ENCODE measurements at places on chromosomes 12 and 14. TPM values are rescaled to one million over a fixed set of nuclear protein-coding genes. Genes with fewer than 3 reads are reported as not detected.
A peak's percentile ranks its signal among the peaks of the same experiment; 100 is the strongest.

DNA sequence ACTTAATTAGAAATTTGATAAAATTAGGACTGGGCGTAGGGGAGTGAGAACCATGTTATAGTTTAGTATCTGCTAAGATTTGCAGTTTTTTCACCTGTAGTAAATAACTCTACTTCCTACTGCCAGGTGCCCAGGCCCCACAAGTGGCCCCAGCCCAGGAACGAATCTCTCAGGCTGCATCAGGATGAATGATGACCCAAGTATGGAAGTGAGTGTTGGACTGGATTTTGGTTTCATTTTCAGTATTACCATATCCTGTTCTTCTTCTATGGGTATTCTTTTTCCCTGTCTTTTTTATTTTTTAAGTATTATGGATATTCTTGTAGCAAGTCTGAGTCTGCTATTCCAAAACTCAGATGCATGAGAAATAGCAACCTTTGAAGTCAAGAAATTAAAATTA is 120.3 kb upstream of the BCAT1 start:
- H3K4me3 ChIP-seq = no peak overlapping the region
- no peak overlapping the region for H3K27ac ChIP-seq
- peaks cover 28% of the 10 kb centered on the region for H3K4me1 ChIP-seq
- H3K36me3 ChIP-seq = peaks cover 59% of the 10 kb centered on the region
- no peak for DNase-seq

- H3K36me3 ChIP-seq = no peaks in the 10 kb centered on the region
- no peak for DNase-seq
- H3K27ac ChIP-seq = no peak overlapping the region
- H3K27me3 ChIP-seq = no peaks in the 10 kb centered on the region
- no peaks in the 10 kb centered on the region for H3K4me1 ChIP-seq
Observed at GRCh38 chr14:24377126-24377525, 9.1 kb downstream of the NFATC4 start.

DNA sequence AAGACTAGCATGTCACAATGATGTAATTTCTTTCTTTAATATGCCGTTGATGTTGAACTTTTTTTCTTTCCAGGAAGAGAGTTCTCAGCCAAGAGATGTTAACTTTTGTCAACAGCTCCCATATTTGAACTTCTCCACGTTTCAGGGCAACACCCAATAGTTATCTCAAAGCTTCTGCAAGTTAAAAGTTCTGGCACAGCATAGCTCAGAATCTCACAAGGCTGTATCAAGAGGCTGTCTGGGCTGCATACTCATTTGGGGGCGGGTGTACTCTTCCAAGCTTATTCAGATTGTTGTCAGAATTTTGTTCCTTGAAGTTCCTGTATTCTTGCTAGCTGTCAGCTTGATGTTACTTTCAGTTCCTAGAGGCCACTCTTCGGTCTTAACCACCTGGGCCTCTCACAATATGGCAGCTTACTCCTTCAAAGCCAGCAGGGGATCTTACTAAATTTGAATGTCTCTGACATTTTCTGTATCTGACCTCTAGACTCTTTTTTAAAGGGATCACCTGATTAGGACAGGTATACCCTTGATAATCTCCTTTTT is 38.9 kb downstream of the KCNC2 start:
- no peak overlapping the region for H3K27ac ChIP-seq
- no peak for DNase-seq
- H3K4me1 ChIP-seq = no peaks in the 10 kb centered on the region
- no peak overlapping the region for H3K4me3 ChIP-seq
- no peaks in the 10 kb centered on the region for H3K36me3 ChIP-seq

DNA sequence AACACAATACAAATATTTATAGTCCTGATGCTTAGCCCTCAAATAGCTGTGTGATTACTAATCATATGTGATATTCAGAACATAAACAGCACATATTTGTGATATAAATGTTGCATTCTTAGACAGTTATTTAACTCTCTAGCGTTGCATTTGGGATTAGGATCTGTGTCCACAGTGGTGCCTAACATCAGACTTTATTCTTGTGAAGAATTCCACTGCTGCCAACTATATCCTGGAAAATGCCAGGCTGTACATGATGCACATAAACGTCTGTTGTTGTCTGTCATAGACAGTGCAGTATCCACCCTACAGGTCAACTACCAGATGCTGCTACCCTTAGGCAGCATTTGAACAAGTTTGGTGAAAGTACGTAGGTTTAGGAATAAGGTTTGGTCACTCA is 39.0 kb downstream of the SLC38A4 start:
- H3K4me1 ChIP-seq = peaks cover 14% of the 10 kb centered on the region
- no peak for DNase-seq
- H3K27me3 ChIP-seq = no peaks in the 10 kb centered on the region
- no peak overlapping the region for H3K27ac ChIP-seq
- no peak overlapping the region for H3K4me3 ChIP-seq

DNA sequence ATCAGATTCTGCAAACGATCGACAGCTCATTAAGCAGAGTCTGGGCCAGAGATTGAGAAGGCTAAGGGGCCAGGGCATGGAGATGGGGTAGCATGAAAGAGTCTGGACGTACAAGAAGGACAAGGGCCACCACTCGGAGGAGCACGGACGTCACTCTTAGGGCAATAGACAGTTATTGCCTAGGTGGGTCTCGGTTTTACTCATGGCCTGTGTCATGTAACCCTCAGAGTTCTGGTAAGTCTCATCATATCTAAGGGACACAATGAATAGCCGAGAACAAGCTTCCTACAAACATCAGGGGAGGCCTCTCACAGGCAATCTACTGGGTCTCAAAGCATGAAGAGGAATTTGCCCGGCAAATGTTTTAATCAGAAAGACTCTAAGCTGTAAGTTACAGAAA is 30.4 kb upstream of the ITPK1 start:
- no peak for DNase-seq
- H3K4me3 ChIP-seq = no peak overlapping the region
- H3K36me3 ChIP-seq = no peaks in the 10 kb centered on the region
- H3K27ac ChIP-seq = no peak overlapping the region

DNA sequence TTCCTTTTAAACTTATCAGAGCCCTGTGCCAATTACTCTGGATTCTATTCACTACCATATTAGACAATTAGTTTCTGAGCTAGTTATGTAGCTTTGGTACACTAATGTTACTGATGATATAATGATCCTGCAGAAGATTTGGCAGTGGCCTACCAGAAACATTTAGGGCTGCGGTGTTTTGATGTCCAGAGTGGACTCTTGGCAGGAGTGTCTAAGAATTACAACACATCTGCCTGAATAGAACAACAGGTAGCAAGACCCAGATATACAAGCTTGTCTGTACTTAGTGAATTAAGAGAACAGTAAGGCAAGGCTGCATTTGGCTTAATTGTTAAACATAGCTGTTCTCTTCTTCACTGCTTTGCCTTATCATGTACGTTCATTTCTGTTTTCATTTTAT is 691.6 kb upstream of the FBXO33 start:
- H3K4me3 ChIP-seq = no peak overlapping the region
- no peak overlapping the region for H3K27ac ChIP-seq
- H3K36me3 ChIP-seq = no peaks in the 10 kb centered on the region
- no peaks in the 10 kb centered on the region for H3K27me3 ChIP-seq
- no peak for DNase-seq

DNA sequence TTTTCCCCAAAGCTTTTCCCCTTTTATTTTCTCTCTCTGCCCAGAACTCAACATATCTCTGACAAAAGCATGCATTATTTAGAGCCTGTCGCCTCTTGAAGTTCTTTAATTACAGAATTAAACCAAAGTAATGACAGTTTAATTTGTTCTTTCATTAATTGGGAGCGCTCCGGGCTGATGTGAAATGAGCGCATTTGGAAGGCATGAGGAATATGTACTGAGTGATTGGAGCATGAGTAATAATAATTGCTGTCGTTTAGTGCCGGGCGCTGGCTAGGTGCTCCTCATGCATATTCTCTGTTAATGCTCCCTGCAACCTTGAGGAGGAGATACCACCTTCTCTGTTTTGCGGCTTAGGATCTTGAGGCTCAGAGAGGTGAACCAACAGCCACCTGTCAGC is 120.5 kb downstream of the SLC25A47 start:
- peaks cover 30% of the 10 kb centered on the region for H3K4me1 ChIP-seq
- no peak overlapping the region for H3K27ac ChIP-seq
- no peak for DNase-seq
- H3K4me3 ChIP-seq = no peak overlapping the region
- no peaks in the 10 kb centered on the region for H3K36me3 ChIP-seq

GRCh38 chr12:107903341-107904061 is 129.0 kb downstream of the ASCL4 start:
- peaks cover 15% of the 10 kb centered on the region for H3K4me1 ChIP-seq
- H3K36me3 ChIP-seq = peaks cover 3% of the 10 kb centered on the region
- DNase-seq = peak; percentile 51
- peak overlapping the region; percentile 79 for H3K4me3 ChIP-seq
- peak overlapping the region; percentile 72 for H3K27ac ChIP-seq

DNA sequence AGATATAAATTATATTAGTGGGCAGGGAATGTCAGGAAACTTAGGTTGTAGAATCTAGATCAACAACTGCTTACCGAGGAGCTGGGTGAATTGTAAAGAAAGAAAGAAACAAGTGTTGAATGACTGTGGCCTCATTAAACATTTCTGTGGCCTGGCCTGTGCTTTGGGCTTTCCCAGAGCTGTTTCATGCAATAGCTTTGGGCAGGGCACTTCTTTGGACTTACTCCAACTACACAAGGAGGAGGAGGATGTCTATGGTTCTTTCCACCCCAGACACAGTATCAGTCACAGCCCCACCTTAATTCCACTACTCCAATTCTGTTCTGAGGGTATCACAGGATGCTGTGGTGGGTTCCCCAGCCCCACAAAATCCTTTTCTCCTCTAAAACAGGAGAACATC is 38.0 kb downstream of the DPF3 start:
- no peak overlapping the region for H3K4me3 ChIP-seq
- peaks cover 23% of the 10 kb centered on the region for H3K4me1 ChIP-seq
- no peak for DNase-seq
- no peaks in the 10 kb centered on the region for H3K27me3 ChIP-seq
- H3K27ac ChIP-seq = no peak overlapping the region

- peaks cover 70% of the 10 kb centered on the region for H3K4me1 ChIP-seq
- no peaks in the 10 kb centered on the region for H3K27me3 ChIP-seq
- peak overlapping the region; percentile 15 for H3K4me3 ChIP-seq
Observed at GRCh38 chr14:92657457-92658142, 90.8 kb downstream of the LGMN start.

DNA sequence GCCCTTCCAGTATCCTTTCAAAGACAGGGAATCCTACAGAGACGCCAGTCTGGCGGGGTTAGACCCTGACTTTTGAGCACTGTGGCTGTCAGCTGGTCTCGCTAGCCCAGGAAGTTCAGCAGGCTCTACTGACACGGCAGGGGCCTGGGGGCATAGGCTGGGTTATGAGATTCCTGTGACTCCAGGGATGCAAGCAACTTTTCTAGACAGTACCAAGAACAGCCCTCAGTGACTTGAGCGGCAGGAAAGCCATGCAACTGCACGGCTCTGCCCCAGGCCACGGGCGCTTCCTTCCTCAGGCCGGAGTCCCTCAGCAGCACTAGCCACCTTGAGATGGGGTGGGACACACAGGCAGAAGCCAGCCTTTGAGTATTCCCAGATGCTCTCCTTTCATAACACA is 5.1 kb upstream of the SIVA1 start:
- no peaks in the 10 kb centered on the region for H3K4me1 ChIP-seq
- H3K27ac ChIP-seq = no peak overlapping the region
- peaks cover under 1% of the 10 kb centered on the region for H3K36me3 ChIP-seq
- H3K4me3 ChIP-seq = no peak overlapping the region

- H3K36me3 ChIP-seq = no peaks in the 10 kb centered on the region
- H3K4me1 ChIP-seq = no peaks in the 10 kb centered on the region
- H3K4me3 ChIP-seq = no peak overlapping the region
- DNase-seq = no peak
- H3K27ac ChIP-seq = no peak overlapping the region
- H3K27me3 ChIP-seq = no peaks in the 10 kb centered on the region
Observed at GRCh38 chr12:111635524-111635923, 36.4 kb upstream of the ATXN2 start.

DNA sequence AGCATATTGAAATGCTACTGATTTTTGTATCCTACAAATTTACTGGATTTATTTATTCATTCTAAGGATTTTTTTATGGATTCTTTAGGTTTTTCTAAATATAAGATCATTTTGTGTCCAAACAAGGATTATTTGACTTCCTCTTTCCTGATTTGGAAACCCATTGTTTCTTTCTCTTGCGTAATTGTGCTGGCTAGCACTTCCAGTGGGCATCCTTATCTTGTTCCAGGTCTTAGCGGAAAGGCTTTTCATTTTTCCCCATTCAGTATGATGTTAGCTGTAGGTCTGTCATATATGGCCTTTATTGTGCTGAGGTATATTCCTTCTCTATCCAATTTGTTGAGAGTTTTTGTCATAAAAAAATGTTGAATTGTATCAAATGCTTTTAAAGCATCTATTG is 57.2 kb upstream of the RHOJ start:
- no peaks in the 10 kb centered on the region for H3K36me3 ChIP-seq
- no peak overlapping the region for H3K27ac ChIP-seq
- DNase-seq = no peak
- H3K27me3 ChIP-seq = no peaks in the 10 kb centered on the region
- no peak overlapping the region for H3K4me3 ChIP-seq

DNA sequence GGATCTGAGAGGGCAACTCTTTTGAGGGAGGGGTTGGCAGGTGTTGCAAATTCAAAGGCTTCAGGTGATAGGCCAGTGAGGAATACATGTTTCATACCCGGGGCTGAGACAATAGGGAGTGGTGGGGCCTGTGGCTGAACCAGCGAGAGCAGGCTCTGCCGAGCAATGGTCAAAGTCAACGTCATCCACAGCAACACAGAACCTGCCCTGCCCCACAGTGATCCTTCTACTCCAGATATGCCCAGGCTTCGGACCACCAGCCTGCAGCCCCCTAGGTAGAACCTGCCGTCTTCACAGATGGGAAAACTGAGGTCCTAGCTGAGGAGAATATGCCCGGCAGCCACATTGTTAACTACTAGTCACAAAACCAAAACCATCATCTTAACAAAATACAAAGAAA is 4.1 kb downstream of the SERPINA1 start:
- no peak for DNase-seq
- no peaks in the 10 kb centered on the region for H3K36me3 ChIP-seq
- no peak overlapping the region for H3K4me3 ChIP-seq
- H3K4me1 ChIP-seq = no peaks in the 10 kb centered on the region

DNA sequence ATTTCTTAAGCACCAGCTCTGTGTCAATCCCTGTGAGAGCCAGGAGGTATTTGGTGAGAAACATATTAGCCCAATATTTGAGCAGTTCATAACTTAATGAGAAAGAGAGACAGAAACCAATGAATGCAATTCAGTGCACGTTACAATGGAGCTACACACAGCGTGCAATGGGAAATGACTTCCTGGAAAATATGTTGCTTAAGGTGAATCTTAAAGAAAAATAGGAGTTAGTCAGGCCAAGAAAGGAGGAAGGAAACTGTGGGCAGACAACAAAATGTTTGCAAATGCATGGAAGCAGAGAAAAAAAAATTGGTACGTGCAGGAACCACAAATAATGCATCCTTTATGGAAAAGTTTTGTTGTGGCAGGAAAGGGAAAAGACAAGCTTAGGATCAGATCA is 481.7 kb downstream of the BCAT1 start:
- no peak for DNase-seq
- H3K36me3 ChIP-seq = no peaks in the 10 kb centered on the region
- no peaks in the 10 kb centered on the region for H3K4me1 ChIP-seq
- no peaks in the 10 kb centered on the region for H3K27me3 ChIP-seq

The LRP1-AS gene
- not detected for total RNA-seq

The LTA4H gene
- total RNA-seq = 57.3 TPM

The CPM gene
- total RNA-seq = 61.5 TPM
